SJCRH30 (cell line): ENCODE measurements at places on chromosomes 4 and X.

DNA sequence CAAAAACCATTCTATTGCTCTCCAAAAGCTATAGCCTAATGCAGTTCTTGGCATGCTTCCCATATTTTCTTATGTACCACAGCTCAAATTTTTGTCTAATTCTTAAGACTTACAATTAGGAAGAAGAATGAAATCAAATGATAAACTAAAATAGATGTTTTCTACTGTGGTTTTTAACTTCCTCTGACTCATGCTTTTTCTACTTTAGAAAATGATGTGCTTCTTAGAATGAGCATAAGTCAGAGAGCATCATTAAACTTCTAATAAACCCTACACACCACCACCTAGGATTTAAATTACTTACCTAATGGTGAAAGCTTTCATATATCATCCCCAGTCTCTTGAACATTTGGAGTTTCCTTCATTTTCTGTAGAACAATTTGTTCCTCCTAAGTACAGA is 217.0 kb upstream of the NDST3 start:
- H3K4me1 ChIP-seq: no peaks in the 10 kb centered on the region
- no peak overlapping the region for H3K27ac ChIP-seq
- H3K36me3 ChIP-seq: no peaks in the 10 kb centered on the region
- H3K27me3 ChIP-seq: no peaks in the 10 kb centered on the region

- no peak overlapping the region for H3K4me3 ChIP-seq
- H3K36me3 ChIP-seq: no peaks in the 10 kb centered on the region
- DNase-seq: no peak
- no peaks in the 10 kb centered on the region for H3K27me3 ChIP-seq
Observed at GRCh38 chr4:116688536-116688935, 396.8 kb downstream of the TRAM1L1 start.

- H3K4me3 ChIP-seq: no peak overlapping the region
- no peaks in the 10 kb centered on the region for H3K36me3 ChIP-seq
- H3K27ac ChIP-seq: no peak overlapping the region
Observed at GRCh38 chr4:184190711-184191110, 27.0 kb downstream of the ENPP6 start.

DNA sequence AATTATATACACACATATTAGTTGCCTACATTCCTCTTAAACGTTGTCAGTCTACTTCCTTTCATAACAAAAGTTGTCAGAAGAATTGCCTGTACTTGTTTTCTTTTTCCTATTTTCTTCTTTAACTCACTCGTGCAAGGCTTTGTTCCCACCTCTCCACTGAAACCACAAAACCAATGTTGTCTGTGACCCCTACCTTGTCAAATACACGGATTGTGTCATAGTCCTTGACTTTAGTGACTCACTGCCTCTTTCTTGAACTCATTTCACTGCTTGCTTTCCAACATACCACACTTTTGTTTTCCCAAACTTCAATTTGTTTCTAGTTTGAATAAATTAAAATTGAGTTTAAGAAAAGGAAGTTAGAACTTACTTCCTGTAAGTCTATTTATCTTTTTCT is 283.9 kb upstream of the AGA start:
- H3K27ac ChIP-seq: no peak overlapping the region
- H3K36me3 ChIP-seq: no peaks in the 10 kb centered on the region
- H3K27me3 ChIP-seq: no peaks in the 10 kb centered on the region
- no peaks in the 10 kb centered on the region for H3K4me1 ChIP-seq

DNA sequence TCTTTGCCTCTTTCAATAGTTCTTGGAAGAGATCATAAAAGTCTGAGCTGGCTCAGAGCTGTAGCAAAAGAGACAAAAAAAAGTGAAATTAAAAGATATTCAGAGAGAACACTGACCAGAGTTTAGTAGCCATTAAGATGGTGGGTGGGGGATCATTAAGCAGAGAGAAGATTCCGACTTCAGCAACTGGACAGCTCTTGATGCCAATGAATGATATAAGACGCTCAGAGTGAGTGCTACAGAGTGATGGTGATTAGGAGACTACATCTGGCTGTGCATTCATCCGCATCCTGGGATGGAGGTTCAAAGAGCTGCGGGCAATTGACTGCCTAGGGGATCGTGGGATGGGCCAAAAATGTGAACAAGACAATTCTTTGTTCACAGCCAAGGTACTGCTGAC is 178.5 kb downstream of the PACRGL start:
- no peak overlapping the region for H3K27ac ChIP-seq
- no peaks in the 10 kb centered on the region for H3K36me3 ChIP-seq
- DNase-seq: peak; percentile 38
- no peaks in the 10 kb centered on the region; the same call in 1 of the 2 replicates for H3K4me1 ChIP-seq
- H3K4me3 ChIP-seq: no peak overlapping the region
- no peaks in the 10 kb centered on the region for H3K27me3 ChIP-seq
